ENCODE measurements at places on chromosomes 11 and 22.

- DNase-seq = no peak
These were observed 106.4 kb upstream of the SLC5A12 start for GRCh38 chr11:26828288-26828687.

- no peak for DNase-seq
These were observed 43.0 kb upstream of the API5 start for GRCh38 chr11:43268786-43269185.

DNA sequence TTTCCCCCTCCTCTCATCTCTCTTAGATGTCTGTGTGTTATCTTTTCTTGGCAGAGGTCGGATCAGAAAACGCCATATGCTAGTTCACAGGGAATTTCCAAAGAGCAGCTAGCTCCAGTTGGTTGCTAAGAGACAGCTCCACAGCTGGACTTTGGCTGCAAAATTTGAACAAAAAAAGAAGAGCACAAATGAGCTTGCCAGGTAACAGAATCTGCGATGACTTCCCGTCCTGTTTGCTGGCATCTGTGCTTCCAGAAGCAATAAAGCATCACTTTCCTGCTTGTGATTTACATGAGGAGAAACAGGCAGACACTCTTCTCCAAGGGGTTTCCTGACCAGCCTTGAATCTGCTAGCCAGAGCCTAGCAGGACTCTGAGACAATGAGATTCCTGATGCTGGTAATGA, 596.0 kb upstream of the B3GAT1 start:
- DNase-seq = no peak

DNA sequence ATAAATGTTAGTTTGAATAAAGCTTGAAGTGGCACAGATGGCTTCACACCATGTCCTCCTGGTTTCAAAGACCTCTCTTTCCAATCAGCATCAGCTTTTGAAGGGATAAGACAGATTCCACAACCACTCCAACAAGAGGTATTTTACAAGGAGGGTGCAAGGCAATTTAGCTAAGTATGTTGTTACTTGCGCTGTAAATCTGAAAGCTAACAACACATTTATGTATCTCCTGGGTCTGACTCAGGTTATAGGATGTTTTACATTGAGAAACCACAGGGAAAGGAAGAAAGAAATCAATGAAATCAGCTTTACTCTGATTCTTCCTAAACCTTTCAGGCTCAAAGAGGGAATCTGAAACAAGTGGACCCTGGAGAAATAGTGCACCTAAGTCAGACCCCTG, 12.1 kb downstream of the CWC15 start:
- no peak for DNase-seq
